ENCODE measurements at places on chromosomes 16 and 17. TPM values are rescaled to one million over a fixed set of nuclear protein-coding genes. Genes with fewer than 3 reads are reported as not detected.

GRCh38 chr17:53655591-53655990 lies 167.1 kb upstream of the KIF2B start:
- DNase-seq: no peak

- DNase-seq: no peak
These were observed 8.6 kb upstream of the LHX1 start for GRCh38 chr17:36928471-36929345.

FBXO39 gene
- polyA plus RNA-seq: 0.19 TPM

TERB1 gene
- 0.11 TPM for polyA plus RNA-seq

DNA sequence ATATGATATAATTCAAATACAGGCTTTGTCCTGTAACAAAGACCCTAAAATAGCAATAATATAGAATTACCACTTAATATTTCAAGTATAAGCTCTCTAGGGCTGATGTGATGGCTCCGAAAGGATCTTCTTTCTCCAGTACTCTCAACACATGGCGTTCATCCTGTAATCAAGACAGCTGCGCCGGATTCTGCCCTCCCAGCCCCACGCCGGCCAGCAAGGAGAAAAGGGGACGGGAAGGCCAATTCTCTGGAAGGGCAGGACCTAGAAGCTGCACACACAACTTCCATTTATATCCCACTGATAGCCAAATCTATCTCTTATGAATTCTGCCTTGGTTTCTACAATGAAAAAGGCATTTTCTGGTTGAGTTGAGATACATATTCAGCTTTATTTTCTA lies 32.0 kb downstream of the CCDC182 start:
- no peak for DNase-seq

GRCh38 chr16:59164461-59164860 lies 430.3 kb upstream of the GOT2 start:
- DNase-seq: no peak

ZP2 gene
- polyA plus RNA-seq: 0.13 TPM

ACSM2B gene
- 59.9 TPM for polyA plus RNA-seq

DNA sequence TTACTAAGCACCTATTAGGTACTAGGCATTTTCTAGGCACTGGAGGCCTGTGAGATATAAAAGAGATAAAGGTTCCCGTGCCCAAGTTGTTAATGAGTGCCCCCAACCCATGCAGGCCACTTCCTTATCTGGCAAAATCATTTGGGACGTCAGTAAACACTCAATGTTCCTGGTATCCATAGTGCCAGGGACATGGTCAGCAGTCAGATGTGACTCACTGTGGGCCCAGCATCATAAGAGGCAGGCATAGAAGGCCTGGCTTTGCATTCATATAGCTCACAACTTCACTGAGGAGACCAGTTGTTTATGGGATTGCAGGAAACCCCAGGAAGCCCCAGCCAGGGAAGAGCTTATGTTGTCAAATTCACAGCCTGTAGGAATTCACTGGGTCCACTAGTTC lies 81.1 kb downstream of the MRC2 start:
- DNase-seq: no peak

EPN3 gene
- 13.5 TPM for polyA plus RNA-seq

DNA sequence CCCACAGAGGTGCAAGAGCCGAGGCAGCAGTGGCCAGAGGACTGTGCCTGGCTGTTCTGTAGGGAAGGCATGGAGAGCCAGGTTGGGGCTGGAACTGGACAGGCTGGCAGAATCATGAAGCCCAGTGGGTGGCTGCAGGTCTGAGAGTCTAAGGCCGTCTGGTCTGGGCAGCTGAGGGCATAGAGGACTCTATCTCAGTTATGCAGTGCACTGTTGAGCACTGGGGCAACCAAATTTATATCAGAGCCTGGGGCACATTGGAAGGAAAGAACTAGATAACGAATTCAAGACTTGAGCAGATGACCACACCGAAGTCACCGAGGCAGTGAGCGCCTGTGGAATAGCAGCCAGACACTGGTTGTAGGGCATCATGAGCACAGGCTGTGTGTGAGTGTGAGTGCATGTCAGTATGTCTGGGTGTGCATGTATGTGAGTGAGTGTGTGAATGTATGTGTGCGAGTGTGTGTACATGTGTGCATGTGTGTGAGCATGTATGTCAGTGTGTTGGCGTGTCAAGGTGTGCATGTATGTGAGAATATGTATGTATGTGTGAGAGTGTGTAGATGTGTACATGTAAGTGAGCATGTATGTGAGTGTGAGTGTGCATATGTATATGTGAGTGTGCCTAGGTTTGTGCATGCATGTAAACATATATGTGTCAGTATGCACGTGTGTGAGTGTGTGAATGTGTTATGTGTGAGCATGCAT lies 37.0 kb downstream of the RGS9 start:
- no peak for DNase-seq

GRCh38 chr16:27723711-27724481 lies 174.0 kb downstream of the KATNIP start:
- DNase-seq: no peak

CCL3 gene
- polyA plus RNA-seq: 6.7 TPM

DNA sequence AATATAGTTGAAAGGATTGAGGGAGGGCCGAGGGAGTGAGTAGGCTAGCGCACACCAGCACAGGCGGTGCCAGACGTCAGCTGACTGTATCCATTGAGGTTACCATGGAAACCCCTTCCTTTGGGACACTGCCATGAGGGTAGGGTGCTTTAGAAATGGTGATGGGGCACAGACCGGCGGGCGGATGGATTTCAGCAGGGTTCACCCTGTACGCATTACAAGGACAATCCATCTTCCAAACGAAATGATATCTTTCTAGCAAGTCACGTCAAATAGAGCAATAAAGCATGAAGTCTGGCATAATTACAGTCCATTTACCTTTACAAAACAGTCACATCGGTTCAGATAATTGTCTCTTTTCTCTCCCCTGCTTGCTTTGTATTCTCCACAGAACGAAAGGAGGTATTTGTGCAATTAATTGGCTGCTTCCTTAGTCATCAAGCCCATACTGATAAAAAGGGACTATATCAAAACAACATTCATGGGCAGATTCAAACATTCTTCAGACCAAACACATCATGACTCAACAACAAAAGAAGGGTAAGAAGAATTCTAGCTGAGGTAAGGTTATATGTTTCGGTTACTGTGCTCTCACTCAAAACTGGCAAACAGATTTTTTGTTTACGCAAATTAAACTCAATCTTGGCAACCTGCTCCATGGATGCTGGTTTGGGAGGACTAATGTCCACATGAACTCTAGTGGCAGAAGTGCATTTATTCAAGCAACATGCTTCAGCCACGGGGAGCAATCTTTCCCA lies 140.6 kb downstream of the CDK5R1 start:
- no peak for DNase-seq

GRCh38 chr17:44351464-44351863 lies 6.4 kb downstream of the GRN start:
- no peak for DNase-seq

AGRP gene
- 0.47 TPM for polyA plus RNA-seq

DNA sequence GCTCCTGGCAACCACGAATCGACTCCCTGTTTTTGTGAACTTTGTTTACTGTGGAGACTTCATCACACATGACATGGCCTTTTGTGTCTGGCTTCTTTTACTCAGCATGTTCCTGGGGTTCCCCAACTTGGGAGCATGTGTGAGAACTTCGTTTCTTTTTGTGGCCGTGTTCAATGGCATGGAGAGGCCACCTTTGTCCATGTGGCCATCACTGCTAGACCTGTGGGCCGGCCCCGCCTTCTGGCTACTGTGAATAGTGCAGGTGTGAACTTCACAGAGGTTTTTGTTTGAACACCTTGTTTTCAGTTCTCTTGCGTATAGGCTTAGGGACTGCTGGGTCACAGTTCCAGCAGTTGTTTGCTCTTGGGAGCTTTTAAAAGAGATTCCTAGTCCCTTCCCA lies 5.7 kb upstream of the SLC38A8 start:
- DNase-seq: no peak

GRCh38 chr16:87818533-87819161 lies 50.7 kb downstream of the SLC7A5 start:
- DNase-seq: no peak

DNA sequence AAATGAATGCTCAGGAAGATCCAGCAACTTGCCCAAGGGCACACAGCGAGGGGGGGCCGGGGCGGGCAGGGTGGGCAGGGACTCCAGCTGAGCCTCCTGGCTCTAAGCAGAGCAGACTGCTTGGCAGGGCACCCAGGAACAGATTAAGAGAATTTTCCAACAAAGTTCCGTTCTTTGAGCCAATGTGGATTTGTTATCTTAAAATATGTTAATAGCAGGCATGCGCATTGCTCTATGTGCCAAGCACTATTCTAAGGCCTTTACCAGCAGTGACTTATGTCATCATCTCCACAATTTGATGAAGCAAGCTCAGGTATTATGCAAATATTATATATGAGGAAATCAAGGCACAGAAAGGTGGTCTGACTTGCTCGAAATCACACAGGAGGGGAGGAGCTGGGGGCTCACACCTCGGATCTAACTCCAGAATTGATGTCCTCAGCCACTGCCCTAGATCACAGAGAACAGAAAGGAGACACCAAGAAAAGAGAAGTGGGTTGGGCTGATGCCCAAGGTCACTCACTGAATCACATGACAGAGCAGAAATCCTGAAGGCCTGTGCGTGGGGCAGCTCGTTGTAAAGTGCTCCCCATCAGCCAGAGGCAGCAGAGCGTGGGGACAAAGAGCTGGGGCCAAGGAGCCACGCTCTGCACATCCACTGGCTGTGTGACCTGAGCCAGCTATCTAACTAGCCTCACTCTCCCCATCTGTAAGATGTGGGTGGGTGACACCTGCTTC lies 23.2 kb upstream of the MEAK7 start:
- no peak for DNase-seq

DNA sequence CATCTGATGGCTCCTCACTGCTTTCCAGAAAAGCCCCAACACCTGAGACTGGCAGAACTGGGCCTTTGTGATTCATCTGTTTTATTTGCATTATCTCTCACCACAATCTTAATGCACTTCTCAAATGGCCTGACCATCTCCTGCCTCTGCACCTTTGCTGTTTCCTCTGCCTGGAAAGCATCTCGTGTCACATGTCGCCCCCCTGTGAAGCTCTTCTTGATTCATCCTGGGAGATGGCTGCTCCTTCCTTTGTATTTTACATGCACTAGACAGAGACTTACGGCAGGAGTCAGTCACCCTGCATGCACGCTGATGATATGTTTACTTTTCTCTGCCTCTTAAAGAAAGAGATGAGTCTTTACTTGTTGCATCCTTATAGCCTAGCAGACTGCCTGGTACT lies 30.0 kb downstream of the HNF1B start:
- no peak for DNase-seq

- no peak for DNase-seq
These were observed 946 bp upstream of the TMEM256 start for GRCh38 chr17:7404737-7405349.

GRCh38 chr16:25011891-25012514 lies 3.2 kb downstream of the ARHGAP17 start:
- DNase-seq: no peak

CDRT4 gene
- 1.9 TPM for polyA plus RNA-seq

CEP112 gene
- 14.3 TPM for polyA plus RNA-seq

GRCh38 chr17:26818736-26819135 lies 475.2 kb upstream of the WSB1 start:
- DNase-seq: no peak

- no peak for DNase-seq
These were observed 71.3 kb downstream of the NEUROD2 start for GRCh38 chr17:39536468-39536867.

CHST4 gene
- 0.27 TPM for polyA plus RNA-seq

AARS1 gene
- 86.5 TPM for polyA plus RNA-seq

- no peak for DNase-seq
These were observed 5.3 kb upstream of the TMEM204 start for GRCh38 chr16:1527836-1528811.

ENDOV gene
- 42.8 TPM for polyA plus RNA-seq

DPEP3 gene
- 0.08 TPM for polyA plus RNA-seq

DNA sequence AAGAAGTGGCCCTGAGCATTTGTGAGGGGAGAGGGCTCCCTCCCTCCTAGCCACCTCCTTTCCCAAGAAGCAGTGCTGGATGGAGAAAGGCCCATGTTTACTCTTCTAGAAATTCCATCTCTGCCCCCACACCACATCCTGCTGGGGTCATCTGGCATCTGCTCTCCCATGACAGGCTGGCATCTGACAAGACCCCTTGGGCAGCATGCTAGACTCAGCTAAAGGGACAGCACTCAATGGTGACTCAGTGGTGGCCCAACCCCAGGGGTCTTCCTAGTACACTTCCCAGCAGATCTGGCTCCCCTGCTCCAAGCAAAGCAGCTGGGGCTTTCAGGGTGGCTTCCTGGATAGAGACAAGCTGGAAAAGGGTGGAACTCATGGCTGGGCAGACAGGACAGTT lies 14.4 kb downstream of the SLC38A7 start:
- DNase-seq: no peak

GRCh38 chr17:50599606-50600005 lies 35.1 kb upstream of the ABCC3 start:
- DNase-seq: no peak

DHX40 gene
- polyA plus RNA-seq: 77.9 TPM
